T-cell (primary cell): ENCODE measurements at places on chromosomes 2 and 18. TPM values are rescaled to one million over a fixed set of nuclear protein-coding genes. Genes with fewer than 3 reads are reported as not detected.

The TMEM247 gene
- not detected for total RNA-seq

The CABLES1 gene
- total RNA-seq: 0.61 TPM

The SLC5A7 gene
- total RNA-seq: not detected

The PLGLB1 gene
- 7.2 TPM for total RNA-seq

The SPATA3 gene
- total RNA-seq: not detected

The GBX2 gene
- not detected for total RNA-seq

The LDAH gene
- 18.1 TPM for total RNA-seq

The PECR gene
- 26.2 TPM for total RNA-seq

The FN1 gene
- total RNA-seq: not detected

The SPC25 gene
- not detected for total RNA-seq

The POLR1B gene
- 39.2 TPM for total RNA-seq

The UGT1A4 gene
- total RNA-seq: not detected

The ARMC9 gene
- total RNA-seq: 1.6 TPM

The PPP1R1C gene
- total RNA-seq: not detected

The ZNF396 gene
- total RNA-seq: not detected
